ENCODE measurements at places on chromosomes 16 and 17.

DNA sequence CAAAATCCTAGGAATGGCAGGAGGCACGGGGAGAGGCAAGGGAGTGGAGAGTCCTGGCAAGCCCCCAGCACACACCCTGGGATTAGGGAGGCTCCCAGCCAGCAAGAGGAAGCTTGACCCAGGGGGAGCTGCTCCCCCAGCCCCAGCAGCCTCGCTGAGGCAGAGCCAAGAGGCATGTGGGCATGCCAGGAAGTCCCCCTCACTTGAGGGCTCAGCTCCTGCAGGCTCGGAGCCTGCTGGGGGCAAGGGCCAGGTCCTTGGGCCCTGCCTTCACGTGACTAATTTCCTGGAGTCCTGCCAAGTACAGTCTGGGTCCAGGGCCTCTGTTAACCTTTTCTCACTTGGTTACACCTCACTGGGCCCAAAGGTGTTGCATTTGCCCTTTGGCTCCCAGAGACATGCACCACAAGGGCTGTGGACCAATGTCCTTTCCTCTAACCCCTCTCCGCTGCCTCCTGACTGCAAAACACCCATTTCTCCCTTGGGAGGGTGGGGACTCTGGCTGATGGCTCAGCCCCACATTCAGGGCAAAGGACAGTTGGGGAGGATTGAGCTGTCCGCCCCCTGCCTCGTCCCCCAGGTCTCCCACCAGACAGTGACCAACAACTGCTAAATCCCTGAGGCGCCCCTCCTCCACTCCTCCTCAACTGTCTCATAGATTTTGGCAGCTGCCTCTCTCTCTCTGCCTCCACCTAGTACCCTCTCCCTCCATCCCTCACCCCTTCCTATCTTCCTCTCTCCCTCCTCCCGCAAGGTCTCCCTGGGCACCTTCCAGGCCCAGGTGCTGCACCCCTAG is 4.4 kb upstream of the SLC47A2 start:
- no peak for DNase-seq

GRCh38 chr16:11306997-11307638 is 26.0 kb upstream of the PRM1 start:
- no peak for DNase-seq

DNA sequence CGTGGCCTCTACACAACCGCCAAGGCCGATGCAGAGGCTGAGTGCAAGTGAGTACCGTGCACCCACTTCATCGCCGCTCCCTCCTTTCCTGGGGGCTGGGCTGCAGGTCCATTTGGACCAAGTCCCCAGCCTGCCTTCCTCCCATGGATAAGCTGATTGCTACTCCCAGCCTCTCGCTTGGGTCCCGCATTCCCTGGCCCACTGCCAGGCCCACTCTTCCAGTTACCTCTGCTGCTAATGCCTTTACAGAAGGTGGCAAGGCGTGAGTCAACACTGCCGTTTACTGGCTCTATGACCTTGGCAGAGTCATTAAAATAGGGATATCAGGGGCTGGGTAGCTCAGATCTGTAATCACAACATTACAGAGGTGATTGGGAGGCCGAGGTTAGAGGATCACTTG is 11.2 kb downstream of the SULT1A2 start:
- DNase-seq: no peak

GRCh38 chr17:75181110-75181509 is 1.6 kb downstream of the SUMO2 start:
- DNase-seq: no peak

DNA sequence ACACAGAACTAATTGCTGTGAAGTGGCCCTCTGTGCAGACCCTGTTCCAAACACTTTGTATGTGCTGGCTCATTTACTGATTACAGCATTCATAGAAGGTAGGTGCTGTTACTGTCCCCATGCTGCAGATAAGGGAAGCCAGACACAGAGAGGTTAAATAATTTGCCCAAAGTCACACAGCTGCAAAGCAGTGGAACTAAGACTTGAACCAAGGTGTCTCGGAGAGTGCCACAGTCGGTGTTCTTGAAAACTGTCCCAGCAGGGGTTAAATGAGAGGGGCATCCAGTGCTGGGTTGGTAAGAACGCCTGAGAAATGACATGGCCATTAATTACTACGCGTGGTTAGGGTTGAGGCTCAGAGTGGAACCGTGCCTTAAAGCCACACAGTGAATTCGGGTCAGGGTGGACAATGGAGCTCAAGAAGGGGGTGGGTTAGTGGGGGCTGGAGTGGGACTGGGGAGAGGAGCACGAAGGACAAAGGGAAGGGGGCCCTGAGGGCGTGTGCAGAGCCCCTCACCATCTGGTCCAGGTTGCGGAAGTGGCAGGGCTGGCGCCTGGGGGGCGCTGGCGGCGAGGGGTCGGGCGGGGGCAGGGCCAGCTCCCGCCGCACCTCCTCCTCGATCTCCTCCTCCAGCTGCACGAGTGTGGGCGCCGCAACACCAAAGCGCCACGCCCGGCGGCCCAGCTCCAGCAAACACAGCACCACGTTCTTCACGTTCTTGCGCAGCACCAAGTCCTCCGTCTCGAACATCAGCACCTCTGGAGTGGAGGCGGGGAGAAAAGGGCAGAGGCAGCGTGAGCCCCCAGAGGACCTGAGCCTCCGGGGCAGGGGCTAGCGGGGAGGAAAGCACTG is 3.3 kb downstream of the GAS2L2 start:
- no peak for DNase-seq

DNA sequence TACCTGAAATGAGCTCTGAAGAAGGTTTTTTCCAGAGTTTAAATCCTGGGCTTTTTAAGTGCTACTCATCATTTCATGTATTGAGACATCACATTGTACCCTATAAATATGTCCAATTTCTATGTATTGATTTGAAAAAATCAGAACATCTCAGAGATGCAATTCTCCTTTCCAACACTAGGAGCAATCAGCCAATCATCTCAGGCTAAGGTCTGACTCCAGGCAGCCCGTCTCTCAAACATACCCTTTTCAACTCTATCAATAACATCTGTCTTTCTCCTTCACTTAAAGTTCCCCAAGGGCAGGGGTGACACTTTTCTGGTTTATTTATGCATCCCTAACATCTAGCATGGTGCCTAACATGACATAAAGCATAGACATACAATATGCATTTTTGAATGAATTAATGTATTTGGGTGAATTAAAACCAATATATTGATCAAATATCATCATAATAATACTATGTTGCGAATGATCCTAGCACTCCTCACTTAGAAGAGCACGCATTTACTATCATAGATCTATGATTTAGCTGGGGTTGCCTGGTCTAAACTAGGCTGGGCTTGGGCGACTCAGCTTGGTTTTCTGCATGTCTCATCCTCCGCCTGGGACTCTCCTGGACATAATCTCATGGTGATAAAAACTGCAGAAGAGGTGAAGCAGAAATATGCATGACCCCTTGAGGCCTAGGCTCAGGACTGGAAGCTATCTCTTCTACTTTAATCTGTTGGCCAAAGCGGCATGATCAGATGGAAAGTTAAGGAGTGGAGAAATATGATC is 5.2 kb upstream of the CDH11 start:
- no peak for DNase-seq

GRCh38 chr16:72291121-72291520 is 119.2 kb upstream of the PMFBP1 start:
- no peak for DNase-seq

DNA sequence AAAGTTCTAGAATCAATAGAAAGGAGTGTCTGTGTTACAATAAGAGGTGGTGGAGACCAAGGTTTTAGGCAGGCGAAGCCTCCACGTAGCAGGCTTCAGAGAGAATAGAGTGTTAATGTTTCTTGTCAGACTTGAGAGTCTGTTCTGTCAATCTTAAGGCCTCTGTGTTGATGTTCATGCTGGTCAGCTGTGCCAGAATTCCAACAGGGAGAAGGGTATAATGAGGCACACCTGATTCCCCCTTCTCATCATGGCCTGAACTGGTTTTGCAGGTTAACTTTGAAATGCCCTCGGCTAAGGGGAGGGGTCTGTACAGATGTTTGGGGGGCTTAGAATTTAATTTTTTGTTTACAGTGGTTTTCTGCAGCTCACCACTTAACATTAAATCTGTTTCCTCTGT is 46.0 kb downstream of the RNF112 start:
- no peak for DNase-seq

DNA sequence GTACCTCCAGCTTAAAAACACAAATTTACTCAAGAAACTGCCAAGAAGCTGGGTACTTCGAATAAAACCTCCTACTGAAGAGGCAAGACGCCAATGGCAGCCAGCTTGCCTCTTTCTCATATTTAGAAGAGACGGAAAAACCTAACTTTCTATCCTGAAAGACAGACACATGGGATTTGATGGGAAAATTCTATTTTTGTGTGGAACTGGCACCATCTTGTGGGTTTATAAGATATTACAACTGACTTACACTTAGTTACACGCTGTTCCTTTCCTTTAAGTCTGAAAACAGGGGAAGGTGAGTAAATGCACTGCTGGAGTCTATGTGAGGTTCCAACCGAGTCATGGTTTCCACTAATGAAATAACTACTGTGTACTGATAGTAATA is 10.3 kb downstream of the ZNF18 start:
- DNase-seq: no peak

- no peak for DNase-seq
Measured at GRCh38 chr16:53692146-53692545, 11.5 kb downstream of the RPGRIP1L start.

DNA sequence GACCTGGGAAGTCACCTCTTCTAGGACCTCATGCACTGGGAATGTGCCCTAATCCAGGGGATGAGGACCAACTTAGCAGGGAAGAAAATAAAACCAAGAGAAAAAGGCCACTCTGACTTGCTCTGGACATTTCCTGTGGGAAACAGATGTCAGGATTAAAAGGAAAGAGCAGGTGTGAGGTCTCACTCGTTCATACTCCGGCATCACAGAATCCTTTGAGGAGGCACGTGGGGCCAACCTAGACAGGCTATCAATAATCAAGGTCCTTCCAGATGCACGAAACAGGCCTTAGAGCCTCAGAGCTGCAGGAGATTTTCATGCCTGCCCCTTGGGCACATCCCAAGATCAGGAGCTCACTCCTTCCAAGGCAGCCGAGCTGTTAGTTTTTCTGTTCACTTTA is 321.5 kb upstream of the CCL2 start:
- DNase-seq: no peak

DNA sequence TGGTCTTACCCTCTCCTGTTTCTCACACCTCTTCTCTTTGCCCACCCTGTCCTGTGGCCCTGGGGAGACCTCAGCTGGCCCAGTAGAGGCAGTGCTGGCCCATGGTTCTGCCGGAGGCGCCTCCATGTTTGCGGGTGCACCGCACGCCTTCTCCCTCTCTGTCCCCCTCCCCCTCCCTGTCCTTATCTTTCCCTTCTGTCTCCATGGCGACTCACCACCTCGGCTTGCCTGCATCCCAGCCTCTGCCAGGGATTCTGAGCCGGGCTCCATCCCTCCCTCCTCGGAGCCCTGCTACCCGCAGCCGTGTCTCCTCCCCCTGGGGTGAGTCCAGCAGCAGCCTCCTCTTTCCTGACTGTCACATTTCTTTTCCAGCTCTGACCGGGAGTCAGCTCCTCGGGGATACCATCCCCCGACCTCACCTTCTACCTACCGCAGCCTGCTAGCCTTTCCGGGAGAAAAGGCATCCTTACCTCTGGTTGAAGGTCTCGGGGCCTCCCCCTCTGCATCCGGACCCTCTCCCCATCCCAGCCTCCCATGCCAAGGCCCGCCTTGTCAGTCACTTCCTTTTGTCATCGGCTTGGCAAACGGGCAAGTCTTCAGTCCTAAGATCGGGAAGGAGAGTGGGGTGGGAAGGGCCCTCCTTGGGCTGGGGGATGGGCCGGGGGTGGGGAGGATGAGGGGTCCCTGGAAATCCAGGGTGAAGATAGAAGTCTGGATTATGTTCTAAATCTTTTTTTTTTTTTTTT is at the start of gene RNF112:
Gene RNF112 (plus strand): TSS at position 358 of the 746 bp plus-strand sequence. CDS start 177 bp downstream, at position 535.
- no peak for DNase-seq

GRCh38 chr17:47265983-47266541 is 12.4 kb downstream of the ITGB3 start:
- DNase-seq: no peak

DNA sequence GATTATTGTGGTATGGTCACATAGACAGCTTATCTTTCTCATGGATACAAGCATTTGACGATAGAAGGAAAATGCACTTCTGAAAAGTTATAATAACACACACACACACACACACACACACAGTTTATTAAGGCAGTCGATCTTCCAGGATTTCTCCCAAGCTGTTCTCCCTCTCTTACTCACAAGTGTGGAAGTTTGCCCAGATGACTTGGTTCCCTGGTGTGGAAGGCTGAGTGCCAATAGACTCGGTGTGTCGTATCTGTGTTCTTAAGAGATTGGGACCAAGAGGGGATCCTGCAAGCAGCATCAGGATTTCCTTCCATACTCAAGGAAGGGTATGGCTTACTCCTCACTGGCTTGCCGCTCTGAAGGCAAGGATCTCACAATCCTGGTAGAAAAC is 279.6 kb downstream of the HS3ST3B1 start:
- no peak for DNase-seq

DNA sequence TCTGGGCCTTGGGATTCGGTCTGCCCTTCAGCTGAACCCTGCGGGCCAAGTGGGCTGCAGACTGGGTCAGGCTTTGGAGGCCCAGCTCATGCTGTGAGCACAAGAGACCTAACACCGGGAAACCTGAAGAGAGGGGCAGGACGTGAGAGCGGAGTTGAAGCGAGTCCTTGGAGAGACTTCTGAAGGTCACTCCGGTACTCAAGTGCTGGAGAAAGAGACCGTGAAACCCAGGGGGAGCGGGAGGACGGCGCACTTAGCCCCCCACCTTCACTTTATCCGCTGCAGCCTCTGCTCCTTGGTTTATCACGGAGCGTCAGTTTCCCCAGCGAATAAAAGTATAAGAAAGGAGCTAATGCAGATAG is 361 bp downstream of the UQCRC2 start:
- no peak for DNase-seq

DNA sequence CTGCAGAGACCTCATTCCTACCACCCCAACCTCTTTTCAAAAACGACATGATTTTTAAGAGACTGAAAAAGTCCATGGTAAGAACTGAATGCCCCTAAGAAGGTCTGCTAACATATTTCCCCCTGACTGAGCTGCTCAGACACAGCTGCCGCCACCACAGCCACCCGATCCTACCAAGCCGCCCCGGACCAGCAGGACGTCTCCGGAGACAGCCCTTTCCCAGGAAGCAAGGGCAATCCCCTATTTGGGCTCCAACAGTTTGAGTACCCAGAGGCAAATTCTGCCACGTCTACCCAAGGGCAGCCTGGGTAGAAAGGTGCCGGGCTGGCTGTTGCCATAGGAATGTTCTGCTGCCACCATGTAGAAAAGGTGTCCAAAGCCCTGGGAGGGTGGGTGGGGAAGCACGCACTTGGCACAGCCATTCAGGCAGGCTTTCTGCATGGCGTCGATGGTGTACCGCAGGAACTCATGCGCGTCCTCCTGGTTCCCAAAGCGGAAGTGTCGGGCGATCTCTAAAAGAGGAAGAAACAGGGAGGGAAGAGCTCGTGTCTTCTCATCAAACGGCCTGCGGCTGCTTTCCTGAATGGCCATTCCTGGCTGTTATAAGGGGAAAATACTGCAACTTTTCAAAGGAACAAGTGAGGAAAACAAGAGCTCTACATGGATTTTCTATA is 13.6 kb downstream of the USP36 start:
- DNase-seq: no peak

Measured in CD4-positive, alpha-beta T cell treated with Interleukin-6 for 4 hours (primary cell).